Esophagus squamous epithelium (tissue), 5 donors: ENCODE measurements at places on chromosomes 1 and 21.
A peak's percentile ranks its signal among the peaks of the same experiment; 100 is the strongest.

DNA sequence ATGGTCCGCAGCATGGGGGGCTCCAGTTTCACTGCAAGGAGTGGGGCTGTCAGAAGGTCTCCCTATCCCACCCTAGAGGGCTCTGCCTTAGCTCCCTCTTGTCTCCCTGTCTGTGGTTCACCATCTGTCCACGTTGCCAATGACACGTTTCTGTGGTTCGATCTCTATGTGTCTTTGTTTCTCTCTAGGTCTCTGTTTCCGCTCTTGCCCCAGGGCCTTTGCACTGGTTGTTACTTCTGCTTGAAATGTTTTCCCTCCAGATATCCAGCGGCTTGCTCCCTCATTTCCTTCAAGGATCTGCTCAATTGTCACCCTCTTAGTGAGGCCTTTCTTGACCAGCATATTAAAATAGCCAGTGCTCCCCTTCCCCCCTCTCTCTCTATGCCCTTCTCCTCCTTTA lies 8.5 kb upstream of the MRPS15 start:
- no peaks in the 10 kb centered on the region for H3K27me3 ChIP-seq
- H3K27ac ChIP-seq = no peak overlapping the region

DNA sequence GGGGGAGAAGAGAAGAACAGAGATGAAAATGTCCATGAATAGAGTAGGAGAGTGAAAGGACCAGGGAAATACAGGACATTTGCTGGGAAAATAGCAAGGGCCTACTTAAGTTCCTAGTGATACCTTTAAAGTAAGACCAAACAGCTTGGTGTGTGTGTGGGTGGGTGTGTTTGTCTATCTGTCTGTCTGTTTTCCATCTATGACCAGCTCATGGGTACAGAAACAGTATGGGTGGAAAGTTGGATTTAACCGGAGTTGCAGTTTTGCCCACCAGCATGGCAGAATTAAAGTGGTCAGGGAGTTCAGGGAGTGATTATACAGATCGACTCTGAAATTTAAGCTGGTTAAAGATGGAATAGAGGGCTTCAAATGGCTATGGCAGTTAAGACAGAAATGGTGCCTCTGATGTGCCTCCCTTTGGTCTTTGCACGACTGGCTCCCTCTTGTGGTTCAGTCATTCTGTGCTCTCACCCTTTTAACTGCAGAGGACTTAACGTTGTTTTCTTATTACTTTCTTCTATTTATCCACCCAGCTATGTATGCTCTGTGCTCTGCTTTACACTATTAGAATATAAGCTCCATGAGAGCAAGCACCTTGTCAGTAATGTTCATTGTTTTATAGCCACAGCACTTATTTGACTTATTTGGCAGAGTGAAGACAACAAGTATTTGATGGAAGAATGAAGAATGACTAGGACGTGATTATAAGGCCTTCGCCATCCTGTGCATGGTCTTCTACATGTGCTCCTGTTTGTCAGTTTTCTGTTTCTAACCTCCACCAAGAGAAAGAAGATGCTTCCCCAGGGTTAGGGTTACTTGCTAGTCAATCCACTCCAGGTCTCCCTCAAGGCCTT lies 72.7 kb upstream of the AK4 start:
- H3K36me3 ChIP-seq = no peaks in the 10 kb centered on the region
- H3K4me3 ChIP-seq = no peak overlapping the region
- no peak overlapping the region for H3K27ac ChIP-seq
- no peaks in the 10 kb centered on the region for H3K4me1 ChIP-seq
- no peak for DNase-seq

DNA sequence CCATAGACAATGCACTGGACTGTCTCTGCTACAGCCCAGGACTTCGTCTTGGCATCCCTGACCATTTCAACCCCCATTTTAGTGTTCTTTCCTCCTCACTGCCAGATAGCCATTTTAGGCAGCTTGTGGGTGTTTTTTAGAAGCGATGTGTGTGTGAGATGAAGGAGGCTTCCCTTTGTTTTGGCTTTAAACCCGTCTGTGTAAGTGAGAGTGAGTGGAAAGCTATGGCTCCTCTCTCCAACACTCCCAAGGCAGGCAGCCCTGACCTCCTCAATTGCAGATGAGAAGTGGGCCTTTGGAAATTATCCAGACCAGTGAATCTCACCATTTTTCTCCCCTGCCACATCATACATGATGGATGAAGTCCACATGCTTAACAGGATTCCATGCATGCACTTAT lies 70.3 kb upstream of the PGBD5 start:
- H3K4me1 ChIP-seq = no peaks in the 10 kb centered on the region
- no peak for DNase-seq
- H3K4me3 ChIP-seq = no peak overlapping the region

DNA sequence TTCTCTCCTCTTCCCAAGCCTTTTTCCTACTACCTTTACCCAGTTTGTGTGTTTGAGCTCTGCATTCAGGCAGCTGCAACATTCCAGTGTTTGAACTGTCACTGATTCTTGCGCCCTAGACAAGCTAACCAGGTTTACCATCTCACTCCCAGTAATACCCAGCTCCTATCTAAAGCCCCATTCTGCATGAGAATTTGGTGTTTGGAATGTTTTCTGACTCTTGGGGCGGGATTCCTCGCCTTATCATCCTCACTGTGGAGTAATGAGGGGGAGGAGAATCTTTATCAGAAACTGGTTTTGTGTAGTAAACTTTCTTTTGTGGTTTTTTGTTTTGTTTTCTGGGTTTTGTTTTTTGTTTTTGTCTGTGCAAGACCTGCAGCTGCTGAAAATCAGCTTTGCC lies 36.5 kb downstream of the NCF2 start:
- peaks cover 10% of the 10 kb centered on the region for H3K36me3 ChIP-seq
- no peaks in the 10 kb centered on the region for H3K4me1 ChIP-seq
- no peak overlapping the region for H3K4me3 ChIP-seq

- H3K36me3 ChIP-seq = no peaks in the 10 kb centered on the region
- H3K27ac ChIP-seq = peak overlapping the region; percentile 62
- DNase-seq = no peak
- H3K27me3 ChIP-seq = no peaks in the 10 kb centered on the region
- H3K4me1 ChIP-seq = peaks cover 25% of the 10 kb centered on the region
Measured at GRCh38 chr1:205441716-205442050, 14.2 kb downstream of the BLACAT1 start.

DNA sequence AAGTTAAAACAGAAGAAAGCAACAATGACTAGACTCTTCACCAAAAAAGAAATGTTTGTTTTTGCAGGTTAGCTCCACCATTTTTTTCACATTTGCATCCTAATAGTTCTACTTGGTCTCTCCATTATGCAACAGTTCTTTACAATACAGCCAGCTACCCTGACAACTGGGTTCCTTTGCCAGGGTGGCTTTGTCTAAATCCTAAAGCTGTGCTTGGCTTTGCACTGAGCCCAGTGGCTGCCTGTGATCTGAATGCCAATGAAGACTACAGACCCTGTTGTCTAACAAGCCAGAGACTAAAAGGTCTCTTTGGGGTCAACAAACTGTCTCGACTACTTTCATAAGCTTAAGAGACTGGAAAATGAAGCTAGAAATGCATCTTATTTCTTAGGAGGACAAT lies 112.0 kb downstream of the AKT3 start:
- H3K27ac ChIP-seq = no peak overlapping the region
- DNase-seq = no peak
- no peaks in the 10 kb centered on the region for H3K36me3 ChIP-seq
- no peak overlapping the region for H3K4me3 ChIP-seq
- H3K4me1 ChIP-seq = no peaks in the 10 kb centered on the region
- H3K27me3 ChIP-seq = no peaks in the 10 kb centered on the region

DNA sequence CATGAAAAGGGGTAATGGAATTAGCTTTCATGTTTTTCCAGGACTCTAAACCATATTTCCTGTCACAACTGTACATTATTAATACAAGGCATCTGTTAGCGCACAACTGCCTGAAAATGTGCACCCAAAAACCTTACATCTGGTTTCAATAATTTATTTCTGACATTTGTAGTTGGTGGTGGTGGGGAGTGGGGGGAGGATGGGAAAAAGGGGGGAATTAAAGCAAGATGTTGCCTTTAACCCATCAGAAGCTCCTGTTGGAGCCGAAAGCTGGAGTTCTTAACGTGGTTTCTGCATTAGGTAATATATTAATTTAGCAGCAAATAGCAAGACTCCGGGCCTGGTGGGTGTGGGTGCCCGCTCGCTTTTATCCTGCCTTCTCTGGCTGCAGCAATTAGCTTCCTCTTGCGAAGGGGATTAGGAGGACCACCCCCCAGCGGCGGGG lies 36.9 kb upstream of the HHAT start:
- peak overlapping the region; percentile 54 for H3K4me3 ChIP-seq
- H3K27ac ChIP-seq = peak overlapping the region; percentile 86
- peaks cover 36% of the 10 kb centered on the region for H3K4me1 ChIP-seq
- no peak for DNase-seq
- H3K27me3 ChIP-seq = no peaks in the 10 kb centered on the region

GRCh38 chr1:110896090-110896489 lies 23.1 kb downstream of the CD53 start:
- H3K4me3 ChIP-seq = no peak overlapping the region
- H3K4me1 ChIP-seq = no peaks in the 10 kb centered on the region
- DNase-seq = no peak
- no peaks in the 10 kb centered on the region for H3K27me3 ChIP-seq
- H3K27ac ChIP-seq = no peak overlapping the region
- no peaks in the 10 kb centered on the region for H3K36me3 ChIP-seq

DNA sequence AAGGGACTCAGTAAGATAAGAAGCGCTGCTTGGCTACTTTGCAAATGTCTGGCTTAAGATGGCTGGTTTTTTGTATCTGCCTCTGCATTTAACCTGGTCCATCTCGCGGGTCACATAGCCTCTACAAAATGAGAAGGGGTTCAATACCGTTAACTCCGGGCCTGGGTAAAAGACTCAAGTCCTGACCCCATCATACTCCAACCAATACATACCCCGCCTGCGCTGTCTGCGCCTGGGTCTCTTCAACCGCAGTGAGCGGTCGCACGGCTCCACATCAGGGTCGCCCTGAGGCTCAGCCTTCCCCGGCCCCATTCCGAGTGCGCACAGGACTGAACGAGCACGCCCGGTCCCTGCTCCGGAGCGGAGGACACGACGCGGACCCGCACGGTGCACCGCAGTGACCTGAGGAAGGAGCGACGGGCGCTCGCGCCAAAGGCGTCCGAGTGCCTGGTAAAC lies 558 bp upstream of the PGD start:
- no peak for DNase-seq

GRCh38 chr1:53140451-53140850 lies 2.0 kb downstream of the SLC1A7 start:
- H3K4me1 ChIP-seq = no peaks in the 10 kb centered on the region
- no peaks in the 10 kb centered on the region for H3K27me3 ChIP-seq
- H3K4me3 ChIP-seq = no peak overlapping the region
- peak overlapping the region; percentile 62 for H3K27ac ChIP-seq
- no peak for DNase-seq
- no peaks in the 10 kb centered on the region for H3K36me3 ChIP-seq

DNA sequence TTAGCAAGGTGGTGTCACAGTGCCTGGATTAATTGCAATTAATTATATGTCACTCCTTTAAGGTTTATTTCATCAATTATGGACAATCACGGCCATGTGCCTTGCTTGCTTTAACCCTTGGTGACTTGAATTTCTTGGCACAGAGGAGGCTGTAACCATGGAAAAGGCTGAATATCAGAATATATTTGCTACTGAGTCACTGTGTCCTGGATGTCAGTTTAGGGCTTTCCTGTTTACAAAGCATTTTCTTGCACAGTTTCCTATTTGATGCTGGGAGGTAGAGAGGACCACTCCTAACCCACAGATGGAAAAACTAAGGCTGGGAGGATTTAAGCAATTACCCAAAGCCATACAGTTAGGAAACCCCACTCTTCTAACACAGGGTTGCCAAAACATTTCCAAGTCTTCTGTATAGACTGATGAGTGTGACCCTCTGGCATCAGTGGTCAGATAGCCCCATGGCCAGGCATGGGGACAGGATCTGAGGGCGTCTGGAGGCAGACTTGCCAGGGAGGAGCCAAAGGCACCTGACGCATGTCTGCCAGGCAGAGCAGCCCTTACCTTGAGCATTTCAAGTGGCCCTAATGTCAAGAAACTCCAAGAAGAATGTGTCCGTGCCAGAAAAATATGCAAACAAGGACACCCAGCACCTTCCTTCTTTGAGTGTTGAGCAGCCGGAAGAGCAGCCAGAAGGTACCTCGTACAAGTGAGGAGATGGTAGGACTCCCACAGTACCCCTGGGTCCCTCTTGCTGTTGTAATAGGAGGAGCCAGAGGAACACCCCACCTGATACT lies 34.4 kb downstream of the KCNN3 start:
- H3K27me3 ChIP-seq = no peaks in the 10 kb centered on the region
- no peak overlapping the region for H3K27ac ChIP-seq
- no peak overlapping the region for H3K4me3 ChIP-seq
- no peak for DNase-seq
- no peaks in the 10 kb centered on the region for H3K4me1 ChIP-seq
- H3K36me3 ChIP-seq = no peaks in the 10 kb centered on the region

GRCh38 chr21:36847189-36847588 lies 119.3 kb downstream of the HLCS start:
- no peaks in the 10 kb centered on the region for H3K4me1 ChIP-seq
- no peaks in the 10 kb centered on the region for H3K36me3 ChIP-seq
- no peaks in the 10 kb centered on the region for H3K27me3 ChIP-seq
- peak overlapping the region; percentile 71 for H3K27ac ChIP-seq

GRCh38 chr1:247077213-247077612 lies 1.4 kb downstream of the ZNF670 start:
- peaks cover 6% of the 10 kb centered on the region for H3K4me1 ChIP-seq
- H3K27ac ChIP-seq = no peak overlapping the region
- no peaks in the 10 kb centered on the region for H3K27me3 ChIP-seq
- H3K36me3 ChIP-seq = no peaks in the 10 kb centered on the region
- no peak overlapping the region for H3K4me3 ChIP-seq

- no peak overlapping the region for H3K4me3 ChIP-seq
- no peak overlapping the region for H3K27ac ChIP-seq
- H3K4me1 ChIP-seq = peaks cover 26% of the 10 kb centered on the region
- H3K27me3 ChIP-seq = no peaks in the 10 kb centered on the region
Measured at GRCh38 chr1:56417646-56418045, 161.7 kb downstream of the PLPP3 start.
